Right ventricle myocardium superior (tissue), 1 donor: ENCODE measurements at places on chromosomes 2 and 18.

DNA sequence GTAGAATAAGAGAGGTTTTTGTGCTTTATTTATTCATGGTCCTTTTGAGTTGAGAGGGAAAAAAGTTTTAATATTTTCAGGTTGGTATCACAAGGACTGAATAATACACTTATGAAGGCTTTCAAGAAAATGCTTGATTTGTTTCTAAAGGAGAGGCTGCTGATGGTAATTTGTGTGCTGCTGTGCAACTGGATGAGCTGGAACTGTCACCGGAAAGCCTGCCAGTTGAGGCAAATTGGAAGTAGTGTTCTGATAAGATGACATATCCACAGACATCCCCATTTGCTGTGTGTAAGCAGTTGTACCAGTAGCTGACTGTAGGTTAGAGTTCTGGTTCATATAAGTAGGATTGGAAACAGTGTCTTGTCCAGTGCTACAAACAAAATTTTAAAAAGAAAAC is 21.6 kb upstream of the CACNB4 start:
- DNase-seq: no peak

- no peak for DNase-seq
Measured at GRCh38 chr18:30016179-30016578, 1026.4 kb downstream of the DSC3 start.

- no peak for DNase-seq
Measured at GRCh38 chr2:162888652-162889051, 50.1 kb upstream of the KCNH7 start.

GRCh38 chr2:133766164-133766832 is 198.0 kb upstream of the NCKAP5 start:
- no peak for DNase-seq

DNA sequence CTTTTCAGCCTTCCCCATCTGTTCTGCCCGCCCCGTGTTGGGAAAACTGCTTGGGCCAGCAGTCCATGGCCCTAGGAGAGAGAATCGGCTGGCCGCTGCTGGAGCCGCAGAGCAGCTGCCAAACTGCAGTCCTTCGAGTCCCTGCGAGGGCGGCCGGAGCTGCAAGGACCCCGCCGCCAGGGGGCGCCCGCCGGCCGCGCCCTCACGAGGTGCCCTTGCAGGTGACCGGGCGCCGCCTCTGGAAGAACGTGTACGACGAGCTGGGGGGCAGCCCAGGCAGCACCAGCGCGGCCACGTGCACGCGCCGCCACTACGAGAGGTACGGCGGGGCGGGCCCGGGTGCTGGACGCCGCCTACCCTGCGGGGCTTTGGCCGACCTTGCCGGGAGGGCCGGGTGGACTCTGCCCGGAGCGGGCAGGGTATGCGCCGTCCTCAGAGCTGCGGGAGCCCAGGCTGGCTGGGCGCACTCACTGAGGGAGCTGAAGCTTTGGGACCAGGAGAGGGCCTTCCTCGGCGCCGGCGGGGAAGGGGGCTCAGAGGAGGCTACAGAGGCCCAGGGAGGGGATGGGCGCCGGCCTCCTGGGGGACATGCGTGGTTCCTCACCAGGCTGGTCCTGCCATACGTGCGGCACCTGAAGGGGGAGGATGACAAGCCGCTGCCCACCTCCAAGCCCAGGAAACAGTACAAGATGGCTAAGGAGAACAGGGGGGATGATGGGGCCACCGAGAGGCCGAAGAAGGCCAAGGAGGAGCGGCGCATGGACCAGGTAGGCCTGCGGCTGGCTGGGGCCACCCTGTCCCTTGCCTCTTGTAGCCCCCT is 13.6 kb downstream of the ARID5A start:
- no peak for DNase-seq

DNA sequence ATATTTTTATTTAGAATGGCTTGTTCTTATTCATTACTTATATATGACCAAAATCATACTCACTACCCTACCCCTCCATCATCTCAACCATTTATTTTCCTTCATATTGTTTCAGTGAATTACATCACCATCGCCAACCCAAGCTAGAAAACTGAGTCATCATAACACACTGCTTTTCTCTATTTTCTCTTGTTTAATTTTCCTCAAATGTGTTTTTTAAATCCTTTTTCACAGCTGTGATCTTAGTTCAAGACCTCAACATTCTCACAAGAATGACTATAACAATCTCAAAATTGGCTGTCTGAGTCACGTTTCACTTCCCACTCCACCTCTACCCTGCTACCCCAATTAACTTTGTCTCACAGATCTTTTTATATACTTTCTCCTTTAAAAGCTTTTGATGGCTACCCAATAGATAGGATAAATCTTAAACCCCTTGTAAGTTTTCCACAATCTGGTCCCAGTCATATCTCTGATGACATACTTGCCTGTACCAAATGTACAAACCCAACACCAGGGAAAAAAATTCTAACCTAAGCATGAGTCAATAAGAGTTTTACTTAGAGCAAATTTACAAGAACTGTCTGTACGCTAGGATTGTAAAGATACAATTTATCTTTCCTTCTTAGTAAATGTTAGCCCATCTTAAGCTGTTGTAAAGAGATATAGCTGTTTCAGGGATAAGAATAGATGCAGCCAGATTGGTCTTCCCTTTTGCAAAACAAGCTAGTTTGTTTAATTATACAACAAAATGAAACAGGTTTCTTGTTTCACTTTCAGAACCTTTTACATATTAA is 635.1 kb upstream of the SLC39A10 start:
- no peak for DNase-seq

GRCh38 chr18:9944805-9945204 is 31.0 kb downstream of the VAPA start:
- DNase-seq: no peak

DNA sequence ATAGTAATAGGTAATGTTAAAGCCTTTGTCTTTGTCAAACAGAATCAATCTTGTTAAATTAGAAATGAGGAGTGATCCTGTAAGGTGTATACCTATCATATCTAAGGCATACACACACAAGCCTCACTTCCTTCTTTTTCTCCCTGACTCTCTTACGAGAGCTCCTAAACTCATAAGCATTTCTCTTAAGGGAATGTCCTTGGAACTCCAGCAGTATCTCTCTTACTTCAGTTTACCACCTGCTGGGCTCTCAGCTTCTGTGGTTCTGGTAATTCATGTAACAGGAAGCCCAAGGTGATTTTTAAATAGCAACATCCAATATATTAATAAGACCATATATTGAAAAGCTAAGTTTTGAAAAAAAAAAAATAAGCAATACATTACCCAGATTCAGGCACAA is 85.9 kb downstream of the UBE2E3 start:
- no peak for DNase-seq

GRCh38 chr2:160238392-160238791 is 38.3 kb upstream of the ITGB6 start:
- DNase-seq: no peak

DNA sequence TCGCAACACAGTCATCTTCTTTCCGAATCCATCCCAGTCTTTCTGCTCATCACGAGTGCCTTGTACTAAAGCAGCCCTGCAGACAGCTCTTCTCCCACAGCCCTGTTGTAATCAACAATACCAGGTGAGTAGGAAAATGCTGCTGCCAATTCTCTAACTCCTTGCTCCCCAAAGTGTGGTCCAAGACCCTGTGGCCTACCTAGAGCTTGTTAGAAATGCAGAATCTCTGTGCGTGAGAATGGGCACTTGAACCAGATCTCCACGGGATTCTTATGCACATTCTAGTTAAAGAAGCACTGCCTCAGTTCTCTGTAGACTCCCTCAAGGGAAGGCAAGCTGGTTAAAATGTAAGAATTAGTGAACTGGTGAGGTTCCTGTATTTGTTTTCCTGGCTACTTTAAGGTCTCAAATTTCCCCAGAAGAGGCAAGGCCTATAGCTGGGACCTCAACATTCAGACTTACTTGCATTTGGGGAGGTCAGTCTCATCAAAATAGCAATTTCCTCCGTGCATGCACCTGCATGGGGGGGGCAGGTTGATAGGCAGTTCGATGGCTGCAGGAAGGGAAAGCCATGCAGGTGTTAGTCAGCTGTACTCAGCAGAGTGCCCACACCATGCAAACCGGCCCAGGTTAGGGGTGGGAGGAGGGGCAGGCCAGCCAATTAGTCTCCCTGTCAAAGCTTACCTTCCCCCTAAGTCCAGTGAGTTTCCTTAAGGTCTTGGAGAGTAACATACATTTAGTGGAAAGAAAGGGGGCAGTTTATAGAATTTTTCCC is 70.8 kb downstream of the DHRS9 start:
- no peak for DNase-seq

GRCh38 chr18:69127873-69128500 is 272.7 kb upstream of the DOK6 start:
- DNase-seq: no peak

GRCh38 chr2:144170179-144170578 is 349.7 kb downstream of the ZEB2 start:
- no peak for DNase-seq

- no peak for DNase-seq
Measured at GRCh38 chr2:42971381-42971780, 179.0 kb upstream of the HAAO start.

DNA sequence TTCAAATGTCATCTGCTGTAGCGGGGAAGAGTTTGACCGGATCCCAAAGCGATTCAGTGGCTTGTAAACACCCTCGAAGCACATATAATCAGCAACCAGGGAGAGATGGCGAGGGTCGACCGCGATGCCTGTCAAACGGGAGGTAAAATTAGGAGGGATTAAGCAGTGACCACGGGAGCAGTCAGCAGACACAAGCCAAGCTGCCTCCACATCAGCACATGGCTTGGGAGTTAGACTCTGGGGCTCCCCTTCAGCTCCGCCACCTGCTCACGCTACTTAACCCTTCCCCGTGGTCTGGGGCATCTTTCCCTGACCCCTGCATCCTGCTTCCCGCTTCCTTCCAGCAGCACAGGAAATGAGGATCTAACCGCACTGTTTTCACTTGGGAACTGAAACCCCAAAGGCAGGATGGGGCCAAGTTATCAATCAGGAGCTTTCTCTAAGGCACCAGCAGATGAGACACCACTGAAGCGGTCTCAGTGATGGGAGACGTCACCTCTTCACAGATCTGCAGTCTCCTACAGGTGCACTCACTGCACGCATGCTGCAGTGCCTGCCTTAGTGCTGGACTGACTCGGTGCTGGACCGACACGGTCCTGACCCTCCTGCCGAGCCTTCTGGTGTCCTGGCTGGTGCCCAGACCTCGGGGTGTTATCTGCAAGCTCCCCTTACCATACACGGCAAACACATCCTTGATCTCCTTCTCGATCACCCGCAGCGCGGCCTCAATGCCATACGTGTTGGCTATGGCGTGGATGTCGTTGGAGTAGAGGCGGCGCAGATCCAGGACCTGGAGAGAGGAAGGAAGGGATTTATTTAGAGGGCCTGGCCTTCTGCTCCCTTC is 77.5 kb downstream of the POLR1A start:
- DNase-seq: no peak

- no peak for DNase-seq
Measured at GRCh38 chr2:203177361-203177760, 61.5 kb upstream of the CYP20A1 start.

DNA sequence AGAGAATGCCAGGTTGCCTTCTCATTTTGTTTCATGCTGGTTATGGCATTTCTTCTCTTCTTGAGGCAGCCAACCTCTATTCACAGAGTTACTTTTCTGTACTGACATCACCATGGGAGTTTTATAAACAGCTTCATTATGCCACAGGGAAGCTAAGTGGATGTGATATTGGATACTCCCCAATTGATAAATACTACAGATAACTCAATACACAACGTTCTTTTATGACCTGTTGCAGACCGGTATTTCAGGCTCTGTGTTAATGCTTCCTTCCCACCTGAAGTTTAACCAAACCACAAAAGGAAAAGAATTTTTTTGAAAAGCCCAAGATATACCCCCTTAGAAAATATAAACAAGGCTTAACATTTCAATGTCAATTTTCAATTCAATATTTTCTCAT is 258.3 kb upstream of the SOX11 start:
- DNase-seq: no peak

DNA sequence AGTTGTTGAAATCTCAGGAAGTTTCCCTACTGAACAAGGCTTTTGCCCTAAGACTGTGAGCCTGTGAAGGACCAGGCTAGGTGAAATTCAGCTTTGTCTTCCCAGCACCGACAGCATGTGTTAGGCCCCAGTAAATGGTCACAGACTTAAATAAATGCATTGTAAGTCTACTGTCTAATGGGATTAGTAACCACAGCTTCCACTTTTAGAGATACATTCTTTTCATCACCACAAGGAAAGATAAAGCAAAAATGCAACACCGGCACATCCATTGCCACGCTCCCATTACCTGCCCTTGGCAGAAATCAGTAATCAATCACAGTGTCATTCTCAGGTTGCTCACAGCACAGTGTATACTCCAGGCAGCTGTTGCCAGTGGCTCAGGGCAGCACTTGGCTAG is 59.3 kb downstream of the CRACDL start:
- DNase-seq: no peak

GRCh38 chr2:207194028-207194427 is 28.3 kb upstream of the KLF7 start:
- no peak for DNase-seq

GRCh38 chr2:5657231-5657630 is 35.0 kb upstream of the SOX11 start:
- DNase-seq: no peak

DNA sequence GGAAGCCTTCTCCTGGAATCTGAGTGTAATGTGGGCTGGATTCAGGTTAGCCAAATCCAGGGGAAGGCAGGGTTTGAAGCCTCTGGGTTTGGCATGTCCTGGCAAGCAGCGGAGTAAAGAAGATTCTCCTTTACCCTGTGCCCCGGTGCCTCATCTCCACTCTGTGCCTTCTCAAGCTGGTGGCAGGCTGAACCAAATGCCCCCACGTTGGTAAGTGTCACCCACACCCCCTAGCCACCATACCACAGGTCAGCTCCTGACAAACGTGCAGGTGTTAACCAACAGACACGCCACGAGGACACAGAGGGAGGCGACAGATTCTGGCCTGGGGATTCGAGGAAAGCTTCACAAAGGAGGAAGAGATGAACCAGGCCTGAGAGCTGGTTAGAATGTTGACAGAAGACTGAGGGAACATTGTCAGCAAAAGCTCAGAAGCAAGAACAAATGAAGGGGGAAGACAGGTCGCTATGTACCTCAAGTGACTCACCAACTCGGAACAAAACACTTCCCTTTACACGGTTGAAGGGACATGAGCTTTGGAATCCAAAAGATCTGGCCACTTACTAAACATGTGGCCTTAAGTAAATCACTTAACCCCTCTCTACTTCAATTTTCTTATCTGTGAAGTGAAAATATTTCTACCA is 85.2 kb upstream of the LCLAT1 start:
- DNase-seq: no peak
